Stimulated activated CD4-positive, alpha-beta T cell treated with anti-CD3 and anti-CD28 coated beads, Interleukin-15, amount 100 ng/mL, for 24 hours (primary cell): ENCODE measurements at places on chromosomes 2 and 18.

- no peak for DNase-seq
Measured at GRCh38 chr18:30562231-30562630, 480.3 kb downstream of the DSC3 start.

DNA sequence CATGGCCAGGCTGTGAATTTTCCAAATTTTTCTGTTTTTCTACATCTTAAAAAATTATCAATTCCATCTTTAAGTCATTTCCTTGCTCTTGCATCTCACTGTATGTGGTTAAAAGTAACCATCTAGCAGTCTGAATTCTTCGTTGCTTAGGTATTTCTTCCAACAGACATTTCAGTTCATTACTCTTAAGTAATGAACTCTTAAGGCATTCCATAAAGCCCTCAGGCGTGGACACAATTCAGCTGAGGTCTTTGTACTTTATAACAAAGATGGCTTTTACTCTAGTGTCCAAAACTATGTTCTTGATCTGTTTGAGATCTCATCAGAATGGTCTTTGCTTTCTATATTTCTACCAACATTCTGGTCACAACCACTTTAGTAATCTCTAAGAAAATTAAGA, 253.9 kb upstream of the GCFC2 start:
- DNase-seq, result no peak

DNA sequence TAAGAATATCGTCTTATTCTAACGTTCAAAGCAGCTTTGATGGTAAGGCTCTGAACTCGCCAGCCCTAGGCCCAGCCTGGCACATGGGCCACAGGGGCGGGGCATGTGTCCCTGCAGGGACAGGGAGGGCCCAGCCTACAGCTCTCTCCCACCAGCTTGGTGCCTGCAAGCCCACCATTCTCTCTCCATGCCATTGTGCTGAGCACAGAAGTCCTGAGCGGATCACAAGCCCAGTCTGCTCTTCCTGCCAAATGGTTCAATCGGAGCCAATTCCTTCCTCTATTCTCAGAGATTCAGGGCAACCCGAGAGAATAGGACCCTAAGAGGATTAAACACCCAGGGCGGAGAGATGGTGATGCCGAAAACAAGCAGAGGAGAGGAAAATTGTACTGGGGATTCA, 50.3 kb upstream of the APCDD1 start:
- no peak for DNase-seq

DNA sequence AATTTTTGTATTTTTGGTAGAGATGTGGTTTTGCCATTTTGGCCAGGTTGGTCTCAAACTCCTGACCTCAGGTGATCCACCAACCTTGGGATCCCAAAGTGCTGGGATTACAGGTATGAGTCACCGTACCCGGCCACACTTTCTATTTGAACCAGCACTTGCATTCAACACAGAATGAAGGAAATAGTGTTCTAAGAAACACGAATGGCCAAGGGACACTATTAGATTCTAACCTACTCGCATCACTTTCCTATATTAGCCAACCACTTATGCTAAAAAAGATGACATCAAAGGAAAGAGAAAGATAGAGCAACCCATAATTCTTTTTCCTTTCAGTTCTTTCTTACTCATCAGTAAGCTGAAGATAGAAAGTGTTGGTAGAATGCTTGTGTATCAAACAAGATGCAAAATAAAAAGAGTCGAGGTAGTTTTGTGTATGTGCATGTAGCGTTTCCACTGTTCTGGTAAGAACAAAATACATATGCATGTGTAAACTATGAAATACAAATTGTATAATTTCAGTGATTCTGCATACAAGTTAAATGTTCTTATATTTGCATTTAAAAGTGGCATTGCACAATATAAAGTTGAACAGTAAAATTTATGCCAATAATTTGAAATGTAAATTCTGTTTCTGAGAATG, 247.6 kb downstream of the CDCA7 start:
- DNase-seq, result no peak

DNA sequence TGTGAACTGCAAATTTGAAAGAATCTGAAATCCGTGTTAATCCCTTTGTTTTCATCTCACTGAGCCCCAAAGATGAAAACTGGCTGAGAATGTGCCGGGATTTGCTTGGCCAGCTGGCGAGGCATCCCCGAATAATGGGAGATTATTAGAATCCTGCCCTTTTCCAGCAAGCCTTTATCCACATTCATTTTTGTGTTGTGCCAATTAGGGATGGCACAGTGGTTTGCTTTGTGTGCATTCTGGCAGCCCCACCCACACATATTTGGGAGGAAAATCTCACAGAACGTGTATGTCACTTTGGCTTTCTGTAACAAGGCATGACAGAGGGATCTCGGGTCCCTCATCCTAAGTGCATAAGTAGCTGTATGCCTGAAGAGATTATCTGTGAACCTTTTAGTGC, 405.8 kb upstream of the FAM98A start:
- DNase-seq, result no peak
